ENCODE measurements at places on chromosomes 6 and 20.
A peak's percentile ranks its signal among the peaks of the same experiment; 100 is the strongest.

DNA sequence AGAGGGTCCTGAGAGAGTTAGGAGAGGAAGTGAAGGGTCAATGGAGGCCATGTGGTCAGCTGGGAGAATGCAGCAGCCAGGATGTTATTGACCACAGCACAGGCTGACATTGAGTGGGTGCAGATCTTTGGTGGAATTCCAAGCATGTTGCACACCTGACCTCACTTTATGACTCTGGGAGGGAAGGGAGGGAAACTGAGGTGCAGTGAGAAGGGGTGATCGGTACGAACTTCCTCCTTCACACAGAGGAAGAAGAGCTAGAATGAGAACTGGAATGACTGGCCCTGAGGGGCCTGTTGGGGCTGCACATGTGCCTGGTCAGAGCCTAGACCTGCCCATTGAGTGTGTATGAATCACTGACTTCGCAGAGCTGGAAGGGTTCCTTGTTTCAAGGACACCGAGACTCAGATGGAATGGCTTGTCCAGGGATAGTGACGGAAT, 9.8 kb downstream of the FAM83D start:
- no peak for DNase-seq

GRCh38 chr6:75268121-75268987, 16.2 kb downstream of the TMEM30A start:
- no peak for DNase-seq

DNA sequence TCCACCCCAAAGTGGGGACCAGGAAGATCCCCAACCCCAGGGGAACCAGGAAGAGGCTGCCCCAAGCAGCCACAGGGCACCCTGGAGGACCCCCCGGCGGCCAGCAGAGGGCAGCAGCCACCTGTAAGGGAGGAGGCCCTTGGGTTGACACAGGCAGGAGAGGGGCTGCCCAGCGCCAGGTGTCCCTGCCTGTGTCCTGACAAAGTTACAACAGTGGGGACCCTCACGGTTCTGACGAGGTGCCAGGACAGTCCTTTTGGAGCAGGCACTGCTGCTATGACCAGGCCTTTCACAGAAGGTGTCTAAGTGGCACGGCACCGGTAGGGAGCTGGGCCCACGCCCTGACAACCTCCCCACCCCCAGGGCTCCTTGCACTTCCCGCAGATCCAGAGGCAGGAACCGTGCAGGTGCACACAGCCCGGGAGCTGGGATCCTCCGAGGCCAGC, 176.7 kb downstream of the BMP7 start:
- peak; percentile 77 for DNase-seq

DNA sequence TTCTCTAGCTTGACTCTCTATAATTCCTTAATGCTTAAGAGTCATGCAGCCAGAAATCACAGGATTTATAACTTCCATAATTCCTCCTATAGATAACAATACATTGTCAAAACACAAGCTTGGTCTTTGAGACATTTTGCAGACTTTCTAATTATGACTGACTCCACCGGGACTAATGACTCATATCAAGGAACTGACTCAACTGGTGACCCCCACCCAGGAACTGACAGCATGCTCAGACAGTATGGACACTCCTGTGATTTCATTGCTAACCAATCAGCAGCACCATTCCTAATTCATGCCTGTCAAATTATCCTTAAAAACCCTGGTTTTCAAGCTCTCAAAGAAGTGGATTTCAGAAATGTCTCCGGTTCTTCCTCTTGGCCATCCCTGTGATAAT, 670.5 kb upstream of the IMPG1 start:
- no peak for DNase-seq

DNA sequence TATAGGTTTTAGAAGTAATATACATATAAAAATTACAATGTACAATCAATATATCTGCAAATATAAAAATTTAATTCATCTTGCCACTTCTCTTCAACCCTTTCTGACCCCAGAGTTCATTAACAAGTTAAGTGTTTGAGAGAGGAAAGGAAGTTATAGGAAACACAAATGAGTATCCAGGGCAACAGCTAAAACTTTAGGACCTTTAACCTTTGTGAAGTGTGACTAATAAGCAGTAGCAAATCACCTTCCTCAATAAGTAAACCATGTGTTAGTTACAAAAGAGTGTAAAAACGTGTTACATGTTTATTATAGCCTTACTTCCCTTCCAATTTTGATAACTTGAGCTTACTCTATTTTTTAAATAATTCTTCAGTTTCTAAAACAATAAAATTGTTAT, 73.4 kb upstream of the SIM1 start:
- DNase-seq: no peak

DNA sequence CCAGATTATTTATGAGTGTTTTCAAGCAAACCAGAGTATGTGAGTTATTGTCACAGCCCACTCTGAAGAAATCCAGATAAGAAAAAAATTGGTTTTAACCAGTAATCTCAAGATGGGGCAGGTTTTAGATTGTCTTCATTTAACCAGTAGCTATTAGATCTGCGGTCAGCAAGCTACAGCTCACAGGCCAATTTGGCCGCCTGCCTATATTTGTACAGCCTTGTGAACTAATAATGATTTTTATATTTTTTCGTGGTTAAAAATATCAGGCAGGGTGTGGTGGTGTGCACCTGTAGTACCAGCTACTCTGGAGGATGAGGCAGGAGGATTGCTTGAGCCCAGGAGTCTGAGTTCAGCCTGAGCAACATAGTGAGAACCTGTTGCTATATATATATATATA, 5.0 kb downstream of the FAM209B start:
- no peak for DNase-seq

GRCh38 chr20:36571564-36572504, 1.6 kb upstream of the TGIF2 start:
- DNase-seq: no peak

- no peak for DNase-seq
Observed at GRCh38 chr6:136471372-136471771, 78.8 kb downstream of the MAP7 start.

GRCh38 chr20:38316341-38316740, 12.4 kb downstream of the BPI start:
- DNase-seq: no peak

DNA sequence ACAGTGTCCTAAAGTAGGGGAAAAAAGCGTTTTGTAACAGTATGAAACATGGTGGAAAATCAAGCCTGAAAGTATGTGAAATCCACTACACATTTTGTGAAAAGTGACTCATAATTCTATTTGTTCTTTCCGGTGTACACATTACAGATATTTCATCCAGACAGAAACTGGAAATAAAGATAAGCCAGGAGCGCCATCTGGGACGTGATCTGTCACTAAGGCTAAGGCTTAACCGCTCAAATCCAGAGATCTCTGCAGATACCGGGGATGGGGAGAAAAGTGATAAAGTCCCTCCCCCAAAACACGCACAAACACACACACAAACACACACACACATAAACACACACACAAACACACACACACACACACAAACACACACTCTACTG, 26.6 kb upstream of the SRSF6 start:
- DNase-seq: no peak

- DNase-seq: no peak
Observed at GRCh38 chr6:11224966-11225463, 7.5 kb downstream of the NEDD9 start.

- no peak for DNase-seq
Observed at GRCh38 chr20:6426287-6426891, 303.6 kb upstream of the FERMT1 start.

- no peak for DNase-seq
Observed at GRCh38 chr20:45950330-45950646, 15.8 kb downstream of the PCIF1 start.

- DNase-seq: no peak
Observed at GRCh38 chr6:169451065-169451838, 197.6 kb upstream of the THBS2 start.

GRCh38 chr6:28525496-28526039, at the start of gene GPX5:
Gene GPX5, plus strand, starts transcription at chr6:28525881. Its CDS starts 133 bp downstream, at chr6:28526014.
- peak; percentile 20 for DNase-seq

- DNase-seq: no peak
Observed at GRCh38 chr6:82506526-82506925, 142.9 kb downstream of the TPBG start.

DNA sequence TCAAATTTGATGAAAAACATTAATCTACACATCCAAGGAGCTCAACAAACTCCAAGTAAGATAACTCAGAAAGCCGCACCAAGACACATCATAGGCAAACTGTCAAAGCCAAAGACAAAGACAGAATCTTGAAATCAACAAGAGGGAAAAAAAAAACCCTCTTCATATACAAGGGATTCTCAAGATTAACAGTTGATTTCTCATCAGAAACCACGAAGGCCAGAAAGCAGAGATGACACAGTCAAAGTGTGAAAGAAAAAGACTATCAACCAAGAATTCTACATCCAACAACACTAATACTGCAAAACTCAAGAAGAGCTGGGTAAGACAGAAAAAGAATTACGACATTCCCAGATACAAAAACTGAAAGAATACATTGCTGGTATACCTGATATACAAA, 73.8 kb downstream of the CDK19 start:
- DNase-seq: no peak

- DNase-seq: peak; percentile 51
Observed at GRCh38 chr20:63941282-63942081, 14.7 kb downstream of the UCKL1 start.

DNA sequence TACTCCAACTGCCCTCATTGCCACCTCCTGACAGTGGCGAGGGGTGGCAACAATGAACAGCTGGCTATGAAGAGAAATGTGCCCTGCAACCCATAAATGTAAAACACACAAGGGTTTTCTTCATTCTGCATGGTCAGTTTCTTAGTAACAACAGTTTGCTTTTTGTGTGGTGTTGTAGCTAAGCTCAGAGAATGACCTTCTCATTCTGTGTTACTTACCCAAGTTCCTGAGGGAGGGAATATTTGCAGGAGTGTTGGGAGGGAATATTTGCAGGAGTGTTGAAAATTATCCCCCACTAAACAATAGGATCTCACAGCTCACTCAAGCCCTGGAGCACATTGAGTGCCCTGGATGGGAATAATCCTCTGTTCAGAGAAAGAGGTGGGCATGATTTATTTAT, 456.4 kb upstream of the CDH4 start:
- DNase-seq: no peak
